ENCODE measurements at places on chromosomes 2 and 18.

- DNase-seq: no peak
Observed at GRCh38 chr2:235191978-235192377, 240.2 kb downstream of the SH3BP4 start.

DNA sequence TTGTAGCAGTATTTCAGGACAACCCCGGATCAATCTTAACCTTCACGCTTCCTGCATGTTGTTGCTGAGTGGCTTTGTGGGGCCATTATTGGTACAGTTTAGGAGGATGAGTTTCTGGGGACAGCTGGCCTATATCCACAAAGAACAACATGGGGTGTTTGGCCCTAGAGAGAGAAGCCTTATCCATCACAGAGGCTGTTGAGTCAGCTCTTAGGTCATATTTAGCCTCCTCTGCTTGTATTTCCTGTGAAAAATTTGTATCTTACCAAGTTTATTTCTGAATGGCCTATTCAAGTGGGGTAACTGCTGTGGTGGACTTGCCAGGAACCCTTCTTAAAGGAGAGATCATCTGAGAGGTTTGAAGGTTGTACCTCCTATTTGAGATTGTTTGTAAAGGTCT is 77.6 kb downstream of the MAP4K4 start:
- DNase-seq: no peak

DNA sequence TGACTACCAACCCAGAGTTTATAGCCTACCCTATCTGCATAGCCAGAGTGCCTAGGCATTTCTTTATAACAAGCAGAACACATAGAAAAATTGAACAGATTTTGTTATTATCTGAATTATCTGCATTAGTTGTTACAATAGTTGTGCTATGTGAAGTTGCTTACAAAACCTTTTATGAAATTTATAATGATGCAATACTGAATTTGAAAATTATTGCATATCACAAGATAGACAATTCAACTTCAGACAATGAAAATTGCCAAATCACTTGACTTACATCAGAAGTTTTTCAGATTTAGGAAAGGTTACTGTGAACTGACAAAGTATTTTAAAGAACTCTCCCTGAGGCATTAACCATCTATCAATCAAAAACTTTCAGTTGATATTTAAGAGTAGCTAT is 437.9 kb upstream of the PIK3C3 start:
- DNase-seq: no peak

- no peak for DNase-seq
Observed at GRCh38 chr18:44997174-44997573, 316.5 kb downstream of the SETBP1 start.

DNA sequence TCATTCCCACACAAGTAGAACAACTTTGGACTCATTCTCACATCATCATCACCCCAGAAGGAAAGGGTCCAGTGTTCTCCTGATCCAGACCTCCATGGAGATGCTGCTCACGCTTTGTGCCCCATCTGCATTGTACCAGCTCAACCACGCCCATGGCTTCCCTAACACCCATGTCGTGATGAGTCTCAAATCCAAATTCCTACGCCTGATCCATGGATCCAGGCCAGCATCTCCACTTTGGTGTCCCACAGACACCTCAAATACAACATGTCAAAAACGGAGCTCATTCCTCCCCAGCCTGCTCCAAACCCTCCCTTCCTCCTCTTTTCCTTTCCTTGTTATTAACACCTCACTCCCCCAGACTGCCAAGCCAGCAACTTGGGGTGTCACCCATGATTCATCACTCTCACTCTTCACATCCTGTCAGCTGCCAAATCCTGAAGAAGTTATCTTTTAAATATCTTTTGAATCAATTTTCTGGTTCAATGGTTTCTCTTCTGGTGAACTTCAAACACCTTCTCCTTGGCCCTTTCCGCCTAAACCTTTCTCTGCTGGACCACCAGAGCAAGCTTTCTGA is 30.2 kb upstream of the FAM124B start:
- no peak for DNase-seq

DNA sequence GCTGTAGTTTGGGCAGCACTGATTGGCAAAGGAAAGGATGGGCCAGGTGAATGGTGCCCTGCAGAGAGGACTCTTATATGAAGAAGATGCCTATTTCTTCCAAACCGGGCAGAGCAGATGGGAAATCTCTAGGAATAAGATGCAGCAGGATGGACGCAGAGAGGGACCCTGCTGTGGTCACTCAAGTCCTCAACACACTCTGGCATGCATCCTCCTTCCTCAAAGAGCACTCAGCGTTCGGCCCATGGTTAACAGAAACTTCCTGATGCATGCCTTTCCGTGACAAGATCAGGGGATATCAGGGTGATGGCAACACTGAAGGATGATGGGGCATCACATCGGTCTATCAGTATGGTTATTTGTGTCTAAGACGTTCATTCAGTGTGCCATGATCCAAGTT is 232.7 kb downstream of the TTC32 start:
- no peak for DNase-seq

- DNase-seq: peak; percentile 85
Observed at GRCh38 chr18:9321017-9321452, 13.5 kb upstream of the TWSG1 start.

GRCh38 chr18:48800466-48800865 is 150.3 kb downstream of the SMAD7 start:
- DNase-seq: no peak

GRCh38 chr2:181764095-181764963 is 84.0 kb upstream of the NEUROD1 start:
- no peak for DNase-seq

- DNase-seq: no peak
Observed at GRCh38 chr2:18889565-18890332, 300.4 kb upstream of the NT5C1B start.

DNA sequence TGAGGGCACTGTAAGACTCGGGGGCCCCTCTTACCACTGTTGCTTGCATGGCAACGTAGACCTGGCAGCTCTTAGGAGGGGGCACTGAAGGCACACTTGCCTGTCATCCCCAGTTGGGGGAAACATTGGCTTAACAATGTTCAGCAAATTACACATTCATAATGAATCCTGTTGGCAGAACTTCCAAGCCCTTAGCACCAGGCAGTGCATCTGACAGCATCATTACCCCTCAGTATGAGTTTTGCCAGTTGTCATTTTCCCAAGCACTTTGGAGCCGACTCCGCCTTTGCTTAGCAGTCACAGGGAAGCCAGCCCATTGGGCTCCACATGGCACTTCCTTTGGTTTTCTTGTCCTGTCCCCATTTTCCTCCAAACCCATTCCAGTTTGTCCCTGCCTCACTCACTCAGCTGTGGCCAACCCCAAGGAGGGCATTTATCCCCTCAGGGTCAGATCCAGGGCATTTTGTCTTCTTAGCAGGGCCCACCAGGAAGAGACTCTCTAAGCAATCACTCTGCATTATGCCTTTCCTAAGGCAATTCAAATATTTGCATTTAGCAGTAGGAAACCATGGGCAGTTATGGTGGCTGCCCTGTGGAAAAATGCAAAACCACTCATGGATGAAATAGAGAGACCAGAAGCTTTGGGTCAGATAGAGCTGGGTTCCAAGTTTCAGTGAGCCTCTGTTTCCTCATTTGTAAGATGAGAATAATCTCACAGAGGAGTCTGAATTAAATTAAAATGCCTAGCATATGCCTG is 73.9 kb downstream of the VSNL1 start:
- no peak for DNase-seq

DNA sequence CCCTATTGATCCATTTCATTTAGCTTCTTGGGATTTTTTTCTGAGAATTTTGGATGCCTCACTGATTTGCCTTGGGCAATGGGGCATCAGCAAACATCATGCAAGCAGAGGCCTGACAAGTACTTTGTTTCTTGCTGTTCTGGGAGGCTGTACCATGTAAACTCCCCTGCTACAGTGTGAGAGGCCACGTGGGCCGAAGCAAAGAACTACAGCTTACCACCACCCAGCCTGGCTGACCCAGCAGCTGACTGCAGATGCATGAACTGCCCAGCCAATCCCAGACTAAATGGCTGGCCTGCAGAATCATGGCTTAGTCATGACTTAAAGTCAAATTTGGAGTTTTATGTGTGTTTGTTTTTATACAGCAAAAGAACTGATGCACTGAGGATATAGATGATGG is 579.9 kb downstream of the CNTNAP5 start:
- no peak for DNase-seq

DNA sequence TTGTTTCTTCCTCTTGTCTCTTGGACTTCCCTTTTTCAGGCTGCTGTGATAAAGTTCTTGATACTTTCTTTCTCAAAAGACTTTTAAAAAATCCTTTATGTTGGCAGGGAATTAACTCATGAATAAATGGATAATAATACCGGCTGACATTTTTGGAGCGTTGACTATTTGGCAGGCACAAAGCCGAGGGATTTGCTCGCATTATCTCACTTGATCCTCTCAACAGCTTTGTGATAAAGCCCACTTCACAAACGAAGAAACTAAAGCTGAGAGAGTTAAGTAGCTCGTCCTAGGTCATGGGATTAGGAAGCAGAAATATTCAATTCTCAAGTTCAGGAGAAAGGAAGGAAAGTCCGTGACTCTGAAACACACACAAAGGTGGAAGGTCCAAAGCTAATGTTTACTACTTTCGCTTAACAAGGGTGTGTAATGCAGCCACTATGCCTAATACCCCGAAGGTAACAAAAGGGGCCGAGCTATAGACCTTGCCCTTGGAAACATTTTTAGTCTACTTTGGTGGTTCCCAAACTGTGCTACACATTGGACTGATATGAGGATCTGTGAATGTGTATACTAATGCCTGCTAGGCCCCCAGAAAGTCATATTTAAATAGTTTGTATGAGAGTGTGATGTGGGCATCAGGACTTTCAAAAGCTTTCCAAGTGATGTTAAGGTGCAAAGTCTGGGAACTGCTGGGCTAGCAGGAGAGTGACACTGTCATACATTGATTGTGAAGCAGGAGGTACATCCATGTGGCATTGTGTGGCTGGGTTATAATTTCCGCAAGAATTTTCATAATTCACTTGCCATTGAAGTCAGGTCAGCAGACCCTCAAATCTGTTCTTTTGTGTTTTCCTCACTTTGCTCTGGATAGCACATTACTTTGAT is 508.4 kb downstream of the PLCL1 start:
- DNase-seq: no peak

GRCh38 chr18:7604361-7604760 is 37.2 kb downstream of the PTPRM start:
- DNase-seq: no peak

DNA sequence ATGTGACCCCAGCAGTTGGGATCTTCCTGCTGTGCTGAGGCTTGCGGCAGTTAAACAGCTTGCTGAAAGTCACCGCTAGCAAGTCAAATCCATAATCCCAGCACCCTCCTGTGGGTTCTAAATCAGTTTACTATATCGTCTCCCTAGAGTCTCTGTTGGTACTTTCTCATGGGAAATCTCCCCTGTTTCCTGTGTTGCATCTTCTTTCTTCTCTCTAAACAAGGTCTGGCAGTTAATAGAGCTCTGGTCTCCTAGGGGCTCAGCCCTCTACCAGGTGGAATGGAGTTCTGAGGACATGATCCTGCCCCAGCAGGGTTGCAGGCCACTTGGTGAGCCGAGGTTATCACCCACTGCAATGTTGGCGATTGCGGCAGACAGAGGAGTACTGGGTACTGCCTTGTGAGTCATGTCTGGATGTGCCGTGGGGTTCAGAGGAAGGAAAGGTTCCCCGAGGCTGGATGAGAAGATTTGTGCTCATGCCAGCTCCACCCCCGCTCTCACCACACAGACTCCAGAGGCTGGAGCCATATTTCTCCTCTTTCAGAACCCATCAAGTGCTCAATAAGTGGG is 59.4 kb upstream of the SIX2 start:
- no peak for DNase-seq

- no peak for DNase-seq
Observed at GRCh38 chr2:97997784-97998392, 2.1 kb upstream of the TMEM131 start.

DNA sequence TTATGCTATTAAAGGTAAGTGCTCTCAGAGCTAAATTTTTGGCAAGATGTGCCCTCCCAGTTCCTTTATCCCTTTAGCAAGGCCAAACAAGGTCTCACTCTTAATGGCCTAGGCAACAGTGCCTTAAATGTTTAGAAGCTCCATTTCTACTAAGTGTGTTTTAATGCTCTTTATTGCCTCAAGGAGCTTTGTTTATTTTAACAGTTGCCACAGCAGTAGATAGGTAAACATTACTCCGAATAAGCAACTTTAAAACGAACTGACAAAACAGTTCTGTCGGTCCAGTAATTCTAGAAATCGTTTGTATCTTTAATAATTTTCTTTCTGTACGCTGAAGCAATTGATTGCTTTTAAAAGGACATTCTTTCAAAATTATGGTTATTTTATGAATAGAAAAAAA is 74.5 kb downstream of the PIEZO2 start:
- no peak for DNase-seq

DNA sequence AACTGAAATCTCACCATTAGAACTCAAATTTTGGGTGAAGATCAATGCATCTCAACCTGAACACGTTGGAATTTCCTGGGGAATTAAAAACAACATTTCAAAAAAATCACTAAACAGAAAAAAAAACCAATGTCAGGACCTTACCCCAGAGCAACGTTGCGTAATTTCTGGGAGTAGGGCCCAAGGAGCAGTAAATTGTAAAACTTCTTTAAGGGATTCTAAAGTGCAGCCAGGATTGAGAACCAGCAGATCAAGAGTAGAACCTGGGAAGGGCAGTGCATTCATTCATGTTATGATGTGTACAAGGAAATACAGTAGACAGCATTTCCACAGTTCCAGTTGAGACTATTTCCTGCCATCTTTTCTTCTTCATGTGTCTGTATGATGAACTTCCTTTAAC is 56.9 kb downstream of the RHBDD1 start:
- peak; percentile 65 for DNase-seq

DNA sequence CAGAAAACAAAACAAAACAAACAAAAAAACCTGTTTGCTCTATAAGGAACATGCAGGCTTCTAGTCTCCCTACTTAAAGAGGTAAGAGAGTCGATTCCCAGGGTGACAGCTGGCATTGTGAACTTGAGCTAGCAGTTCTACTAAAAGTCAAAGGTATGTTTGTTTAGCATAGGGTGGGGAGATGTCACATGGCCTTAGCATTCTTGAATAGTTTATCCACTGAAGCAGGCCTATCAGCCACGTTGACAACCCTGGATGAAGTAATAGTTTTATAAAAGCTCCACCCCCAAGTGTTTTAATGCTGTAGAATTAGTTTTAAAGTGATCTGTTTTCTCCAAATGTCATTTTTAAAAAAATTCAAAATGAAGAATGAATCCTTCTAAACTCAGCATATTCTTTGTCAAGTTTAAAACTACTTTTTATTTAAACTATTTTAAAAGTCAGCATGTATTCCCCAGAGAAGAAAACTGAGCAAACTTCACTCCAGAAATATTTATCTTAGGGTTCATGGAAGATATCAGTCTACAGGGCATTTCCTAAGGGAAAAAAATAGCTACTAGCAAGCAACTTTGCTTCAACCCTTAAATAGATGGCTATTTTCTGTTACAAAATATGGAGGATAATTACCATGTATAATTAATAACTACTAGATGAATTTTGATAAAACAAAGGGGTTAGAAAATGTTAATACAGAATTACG is 1.7 kb downstream of the MYOM1 start:
- peak; percentile 24 for DNase-seq

- no peak for DNase-seq
Observed at GRCh38 chr18:49788327-49788898, 24.9 kb downstream of the ACAA2 start.

GRCh38 chr2:289362-290089 is 1.6 kb upstream of the ALKAL2 start:
- DNase-seq: no peak

Measured in fibroblast of upper back skin (primary cell).